NCI-H1105 treated with DMSO at 0.1 percent for 48 hours (cell line): ENCODE measurements at places on chromosomes 1 and 21.
A peak's percentile ranks its signal among the peaks of the same experiment; 100 is the strongest.

DNA sequence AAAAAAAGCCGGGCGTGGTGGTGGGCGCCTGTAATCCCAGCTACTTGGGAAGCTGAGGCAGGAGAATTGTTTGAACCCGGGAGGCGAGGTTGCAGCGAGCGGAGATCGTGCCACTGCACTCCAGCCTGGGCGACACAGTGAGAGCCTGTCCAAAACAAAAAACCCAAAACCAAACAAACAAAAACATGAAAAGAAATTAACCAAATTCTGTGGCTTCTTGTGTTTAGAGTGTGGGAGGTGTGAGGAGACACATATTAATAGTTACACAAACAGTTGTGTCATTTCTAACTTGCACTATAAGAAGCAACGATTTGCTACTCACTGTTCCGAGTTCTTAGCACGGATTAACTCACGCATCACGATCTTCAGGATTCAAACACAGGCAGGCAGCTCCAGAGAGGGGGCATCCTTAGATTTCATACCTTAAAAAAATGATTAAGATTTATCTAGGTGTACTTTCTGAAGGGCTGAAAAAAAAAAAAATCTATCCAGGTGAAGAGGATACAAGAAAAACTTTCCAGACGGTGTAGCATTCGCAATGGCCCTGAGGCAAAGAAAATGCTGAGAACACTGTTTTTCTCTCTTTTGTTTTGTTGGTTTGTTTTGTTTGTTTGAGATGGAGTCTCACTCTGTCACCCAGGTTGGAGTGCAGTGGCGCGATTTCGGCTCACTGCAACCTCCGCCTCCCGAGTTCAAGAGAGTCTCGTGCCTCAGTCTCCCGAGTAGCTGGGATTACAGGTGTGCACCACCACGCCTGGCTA is 713 bp upstream of the HMGCL start:
- DNase-seq = no peak

- DNase-seq = no peak
Observed at GRCh38 chr21:14366998-14367397, 15.9 kb downstream of the HSPA13 start.

GRCh38 chr1:60886090-60886489 is 196.3 kb upstream of the NFIA start:
- no peak for DNase-seq

- DNase-seq = no peak
Observed at GRCh38 chr1:91730801-91731732, 154.9 kb downstream of the TGFBR3 start.

DNA sequence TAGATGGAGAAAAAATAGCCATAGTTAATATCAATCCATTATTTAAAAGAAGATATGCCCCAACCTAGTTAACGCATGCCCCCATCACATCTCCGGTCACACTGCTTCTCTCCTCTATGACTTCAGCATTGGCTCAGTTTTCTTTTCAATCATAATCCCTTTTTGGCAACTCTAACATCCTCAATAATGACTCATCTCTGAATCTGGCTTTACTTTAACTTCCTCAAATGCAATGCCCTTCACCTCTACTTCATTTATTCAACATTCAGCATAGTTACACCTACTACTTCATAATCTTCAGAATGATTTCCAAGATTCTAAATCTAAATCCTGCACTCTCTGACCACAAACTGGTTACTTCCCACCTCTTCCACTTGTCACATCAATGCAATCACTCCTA is 417.3 kb downstream of the USH2A start:
- DNase-seq = no peak

GRCh38 chr1:60935599-60936110 is 146.7 kb upstream of the NFIA start:
- DNase-seq = peak; percentile 26

DNA sequence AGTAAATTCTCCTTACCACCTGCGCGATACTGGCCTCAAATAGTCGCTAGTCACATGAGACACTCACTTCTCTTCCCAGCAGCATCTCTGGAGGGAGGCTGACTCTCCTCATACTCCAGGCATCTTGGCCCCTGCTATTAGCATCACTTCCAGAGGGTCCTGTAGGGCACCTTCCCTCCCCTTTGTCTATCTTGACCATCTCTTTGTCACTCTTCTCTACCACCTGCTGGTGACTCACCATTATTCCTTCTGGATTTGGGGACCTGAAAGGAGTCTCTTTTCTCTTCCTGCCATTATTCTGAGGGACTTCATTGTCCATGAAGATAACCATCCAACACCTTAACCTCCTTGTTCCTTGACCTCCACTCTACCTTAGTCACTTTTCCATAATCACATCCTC is 31.7 kb upstream of the GPR37L1 start:
- no peak for DNase-seq

GRCh38 chr1:113749402-113749801 is 9.9 kb downstream of the PHTF1 start:
- DNase-seq = no peak

DNA sequence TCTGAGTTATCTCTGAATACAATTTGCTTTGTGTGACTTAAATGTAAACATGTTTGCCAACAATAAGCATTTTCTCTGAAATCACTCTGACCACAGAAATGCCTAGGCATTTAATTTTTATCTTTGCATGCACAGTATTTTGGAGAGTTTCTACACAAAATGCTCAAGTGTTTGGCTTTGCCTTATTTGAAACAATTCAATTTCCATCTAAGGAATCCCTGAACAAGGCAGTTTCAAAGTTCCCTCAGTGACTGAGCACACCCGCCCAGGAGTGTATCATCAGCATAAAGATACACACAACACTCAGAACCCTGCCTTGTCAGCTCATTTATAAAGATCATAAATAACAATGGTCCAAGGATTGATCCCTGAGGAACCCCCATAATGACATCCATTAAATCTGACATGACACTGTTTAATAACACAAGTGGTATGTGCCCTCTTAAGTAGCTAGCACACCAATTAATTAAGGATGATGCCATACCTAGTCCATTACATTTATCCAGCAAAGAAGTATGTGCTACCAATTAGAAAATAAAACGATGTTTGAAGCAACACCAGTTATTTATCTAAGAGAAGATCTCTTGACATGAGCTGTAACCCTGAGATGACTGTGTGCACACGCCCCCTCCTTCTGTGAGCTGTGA is 585.8 kb downstream of the ADGRL2 start:
- no peak for DNase-seq

DNA sequence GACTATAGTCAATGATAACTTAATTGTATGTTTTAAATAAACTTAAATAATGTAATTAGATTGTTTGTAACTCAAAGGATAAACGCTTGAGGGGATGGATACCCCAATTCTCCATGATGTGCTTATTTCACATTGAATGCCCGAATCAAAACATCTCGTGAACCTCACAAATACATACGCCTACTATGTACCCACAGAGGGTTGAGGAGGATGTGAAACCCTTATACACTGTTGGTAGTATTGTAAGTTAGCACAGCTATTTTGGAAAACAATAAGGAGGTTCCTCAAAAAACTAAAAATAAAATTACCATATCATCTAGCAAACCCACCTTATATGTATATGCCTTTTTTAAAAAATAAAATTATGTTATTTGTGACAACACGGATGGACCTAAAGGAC is 198.6 kb downstream of the MRPL39 start:
- DNase-seq = no peak

DNA sequence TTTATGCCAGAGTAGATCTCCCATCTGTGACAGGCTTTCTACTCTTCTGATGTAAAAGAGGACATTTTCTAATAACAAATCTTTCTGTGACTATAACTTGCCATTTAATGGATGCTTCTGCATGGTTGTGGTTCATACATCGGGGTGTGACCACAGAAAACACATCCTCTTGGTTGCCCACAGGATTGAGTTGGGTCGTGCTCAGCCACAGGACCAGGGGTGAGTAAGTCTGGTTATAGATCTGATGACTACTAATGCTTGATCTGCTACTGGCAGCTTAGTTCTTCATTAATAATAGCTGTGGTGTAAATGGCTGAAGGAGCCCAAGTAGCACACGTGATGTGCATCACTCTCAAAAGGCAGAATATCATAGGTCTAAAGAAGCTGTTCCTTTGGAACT is 328.2 kb downstream of the RWDD3 start:
- no peak for DNase-seq

DNA sequence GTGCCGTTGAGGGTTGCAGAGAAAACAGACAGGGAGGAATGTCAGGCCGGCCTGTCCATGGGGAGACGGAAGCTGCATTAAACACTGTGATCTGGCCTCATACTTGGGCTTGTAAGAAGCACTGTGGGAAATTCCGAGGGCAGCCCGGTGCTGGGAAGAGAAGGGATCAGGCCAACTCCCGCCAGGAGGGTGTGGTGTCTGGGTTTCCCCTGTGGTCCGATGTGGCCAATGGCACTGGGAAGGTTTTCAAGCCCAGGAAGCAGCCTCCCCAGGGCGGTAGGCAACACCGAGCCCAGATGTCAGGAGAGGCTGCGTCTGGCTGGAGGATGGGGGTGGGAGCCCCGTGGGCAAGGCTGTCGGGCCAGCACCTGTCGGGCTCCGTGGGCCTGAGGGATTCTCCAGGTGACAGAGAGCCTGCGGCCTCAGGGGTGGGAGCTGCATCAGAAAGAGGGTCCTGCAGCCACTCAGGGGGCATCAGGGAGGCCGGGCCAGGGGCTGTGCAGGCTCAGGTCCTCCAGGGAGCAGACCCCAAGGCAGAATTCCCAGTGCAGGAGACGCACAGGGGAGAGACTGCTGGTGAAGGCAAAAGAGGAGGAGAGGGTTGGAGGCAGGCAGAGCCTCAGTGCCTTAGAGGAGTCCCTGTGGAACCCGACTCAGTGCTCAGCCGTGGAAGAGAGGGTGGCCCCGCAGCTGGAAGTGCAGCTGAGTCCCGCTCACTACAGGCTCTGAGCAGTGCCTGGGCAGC is 8.4 kb downstream of the UBASH3A start:
- no peak for DNase-seq

DNA sequence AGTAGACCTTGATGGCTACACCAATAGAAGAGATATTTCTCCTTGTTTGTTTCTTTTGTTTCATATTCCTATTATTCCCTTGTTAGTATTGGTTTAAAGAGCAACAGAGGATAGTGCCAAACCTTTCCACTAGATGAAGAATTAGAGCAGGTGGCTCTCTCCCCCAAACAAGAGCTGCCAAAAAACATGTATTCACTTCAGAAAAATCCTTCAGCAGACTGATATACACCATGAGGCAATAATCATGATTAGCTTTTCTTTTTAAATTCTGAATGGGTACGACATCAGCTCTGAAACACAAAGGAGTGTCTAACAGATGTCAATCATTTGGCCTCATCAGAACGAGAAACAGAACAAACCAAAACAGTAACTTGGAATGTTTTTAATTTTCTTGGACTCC is 67.3 kb upstream of the MAP10 start:
- DNase-seq = no peak

GRCh38 chr1:43839056-43839455 is 94.5 kb upstream of the ARTN start:
- no peak for DNase-seq

DNA sequence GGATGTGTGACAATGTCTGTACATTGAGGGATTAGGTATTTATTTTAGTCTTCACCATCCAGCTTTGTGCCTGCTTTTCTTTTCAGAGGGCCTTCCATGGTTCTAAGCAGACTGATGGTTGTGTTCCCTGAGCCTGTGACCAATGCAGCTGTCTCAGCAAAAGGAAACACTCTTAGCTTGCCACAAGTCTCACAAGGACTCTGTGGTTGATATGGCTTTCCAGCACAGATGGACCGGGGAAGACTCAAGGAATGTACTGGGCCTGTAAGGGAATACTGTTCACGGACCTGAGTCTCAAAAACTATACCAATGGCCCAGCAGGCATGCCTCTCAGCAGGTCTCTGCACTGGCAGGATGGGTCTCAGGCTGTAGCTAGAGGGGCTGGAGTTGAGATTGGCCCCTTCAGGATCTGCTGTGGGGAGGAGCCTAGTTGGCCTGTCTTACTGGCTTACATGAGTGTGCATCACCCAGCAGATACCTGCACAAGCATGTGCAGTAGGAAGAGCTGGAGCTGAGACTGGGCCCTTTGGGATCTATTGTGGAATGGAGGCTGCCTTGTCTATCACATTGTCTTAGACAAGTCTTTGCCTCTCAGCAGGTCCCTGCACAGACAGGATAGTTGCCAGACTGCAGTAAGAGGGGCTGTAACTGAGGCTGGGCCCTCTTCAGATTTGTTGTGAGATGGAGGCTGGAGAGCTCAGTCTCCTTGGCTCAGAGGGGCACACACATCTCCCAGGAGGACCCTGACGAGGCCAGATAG is 52.0 kb upstream of the PDC start:
- DNase-seq = no peak

DNA sequence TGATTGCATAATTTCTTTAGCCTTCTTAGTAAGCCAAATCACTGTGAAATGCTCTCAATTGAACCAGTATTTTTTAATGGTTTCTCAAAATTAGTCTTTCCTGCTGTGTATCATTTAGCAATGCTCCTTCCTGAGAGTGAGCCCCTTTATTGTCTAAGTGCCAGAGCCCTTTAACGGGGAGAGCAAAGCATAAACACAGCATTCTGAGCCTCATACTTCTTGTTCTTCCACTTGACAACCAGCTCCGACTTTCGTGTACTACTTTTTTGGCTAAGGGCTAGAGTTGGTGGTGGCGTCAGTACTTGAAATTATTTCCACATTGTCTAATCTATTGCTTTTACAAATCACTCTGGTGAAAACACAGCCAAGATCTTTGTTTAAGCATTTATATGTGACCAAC is 299.0 kb downstream of the TPR start:
- DNase-seq = no peak

DNA sequence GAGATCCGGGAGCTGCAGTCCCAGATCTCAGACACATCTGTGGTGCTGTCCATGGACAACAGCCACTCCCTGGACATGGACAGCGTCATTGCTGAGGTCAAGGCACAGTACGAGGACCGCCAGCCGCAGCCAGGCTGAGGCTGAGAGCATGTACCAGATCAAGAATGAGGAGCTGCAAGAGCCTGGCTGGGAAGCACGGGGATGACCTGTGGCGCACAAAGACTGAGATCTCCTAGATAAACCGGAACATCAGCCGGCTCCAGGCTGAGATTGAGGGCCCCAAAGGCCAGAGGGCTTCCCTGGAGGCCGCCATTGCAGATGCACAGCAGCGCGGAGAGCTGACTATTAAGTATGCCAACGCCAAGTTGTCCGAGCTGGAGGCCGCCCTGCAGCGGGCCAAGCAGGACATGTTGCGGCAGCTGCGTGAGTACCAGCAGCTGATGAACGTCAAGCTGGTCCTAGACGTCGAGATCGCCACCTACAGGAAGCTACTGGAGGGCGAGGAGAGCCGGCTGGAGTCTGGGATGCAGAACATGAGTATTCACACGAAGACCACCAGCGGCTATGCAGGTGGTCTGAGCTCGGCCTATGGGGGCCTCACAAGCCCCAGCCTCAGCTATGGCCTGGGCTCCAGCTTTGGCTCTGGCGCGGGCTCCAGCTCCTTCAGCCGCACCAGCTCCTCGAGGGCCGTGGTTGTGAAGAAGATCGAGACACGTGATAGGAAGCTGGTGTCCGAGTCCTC is 25.5 kb downstream of the ETV3L start:
- DNase-seq = no peak

DNA sequence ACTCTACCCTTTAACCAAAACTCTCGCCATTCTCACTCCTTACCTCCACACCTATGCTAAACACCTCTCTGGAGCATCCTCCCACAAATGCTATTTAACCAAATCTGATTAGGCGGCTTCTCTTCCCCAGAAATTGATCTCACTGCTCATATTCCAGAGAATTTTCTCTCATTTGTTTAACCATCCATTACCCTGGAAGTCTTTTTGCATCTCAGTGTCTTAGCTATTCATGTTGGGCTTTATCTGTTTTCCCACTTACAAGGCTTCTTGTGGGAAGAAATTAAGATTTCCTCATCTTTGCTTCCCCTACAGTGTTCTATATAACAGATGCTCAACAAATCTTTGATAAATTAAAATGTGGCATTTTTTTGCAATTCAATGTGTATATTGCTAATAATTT is 45.5 kb downstream of the MYSM1 start:
- no peak for DNase-seq

GRCh38 chr1:205020466-205020865 is 22.5 kb upstream of the CNTN2 start:
- peak; percentile 11 for DNase-seq
